ENCODE measurements at places on chromosomes 3 and 15.

GRCh38 chr3:17639257-17639656 lies 103.2 kb downstream of the TBC1D5 start:
- no peak for DNase-seq

DNA sequence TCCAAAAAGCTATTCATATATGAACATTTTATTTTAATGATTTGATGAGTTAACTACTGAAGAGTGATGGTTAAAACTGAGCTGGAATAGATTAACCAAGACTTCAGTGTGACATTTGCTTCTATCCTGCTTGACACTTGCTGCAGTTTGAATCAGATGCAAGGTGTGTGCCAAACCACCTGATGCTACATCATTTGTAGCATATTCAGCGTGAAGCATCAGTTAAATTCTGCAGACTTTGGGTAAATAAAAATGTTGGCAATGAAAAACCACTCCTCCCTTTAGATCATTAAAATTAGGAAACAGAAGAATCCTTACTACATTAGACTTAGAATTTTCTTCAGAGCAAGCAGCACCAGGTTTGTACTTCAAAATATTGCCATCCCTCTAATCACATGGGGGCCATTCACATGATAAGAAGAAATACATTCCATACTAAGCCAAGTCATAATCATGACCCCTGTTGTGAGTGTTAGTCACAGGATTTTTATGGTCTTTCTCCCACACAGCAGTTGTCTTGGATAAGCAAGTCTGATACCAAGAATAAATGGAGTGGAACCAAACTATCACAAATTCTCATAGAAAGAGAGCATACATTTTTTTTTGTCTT lies 160.7 kb upstream of the TNIK start:
- no peak for DNase-seq

DNA sequence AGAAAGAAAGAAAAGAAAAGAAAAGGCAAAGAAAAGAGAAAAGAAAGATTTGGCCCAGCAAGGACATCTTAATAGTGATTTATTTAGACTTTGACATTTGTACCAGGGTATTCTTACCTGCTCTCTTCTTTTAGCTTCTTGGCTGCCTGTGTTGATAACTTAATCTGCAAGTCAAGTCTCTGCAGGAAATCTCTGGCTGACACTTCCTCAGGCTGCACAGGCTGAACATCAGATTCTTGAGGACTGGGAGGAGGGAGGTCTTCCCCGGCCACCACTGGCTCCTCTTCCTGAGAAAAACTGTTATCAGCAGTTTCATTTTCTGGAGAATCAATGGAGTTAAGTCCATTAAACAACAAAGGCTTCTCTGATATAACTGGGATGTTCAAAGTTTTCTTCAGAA lies 12.8 kb downstream of the LYSMD2 start:
- no peak for DNase-seq

- DNase-seq, result no peak
Observed at GRCh38 chr3:53833700-53834099, 12.5 kb downstream of the CHDH start.

- no peak for DNase-seq
Observed at GRCh38 chr3:151393146-151393830, 8.7 kb upstream of the P2RY12 start.

DNA sequence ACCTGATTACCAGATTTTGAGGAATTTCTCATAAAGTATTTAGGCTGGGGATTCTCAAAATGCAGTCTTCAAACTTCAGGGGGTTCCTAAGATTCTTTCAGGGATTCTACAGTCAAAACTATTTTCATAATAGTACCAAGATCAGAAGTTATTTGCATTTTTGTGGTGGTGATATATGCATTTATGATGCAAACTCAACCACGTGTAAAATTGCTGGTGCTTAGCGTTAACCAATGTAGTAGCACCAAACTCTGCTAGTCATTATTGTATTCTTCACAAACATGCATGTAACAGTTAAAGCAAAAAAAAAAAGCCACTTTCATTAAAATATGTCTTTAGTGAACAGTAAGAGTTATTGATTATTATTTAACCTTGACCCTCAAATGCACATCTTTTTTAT lies 274.9 kb upstream of the DNAJC19 start:
- DNase-seq, result no peak

- no peak for DNase-seq
Observed at GRCh38 chr15:95511671-95512070, 818.8 kb upstream of the NR2F2 start.

- no peak for DNase-seq
Observed at GRCh38 chr15:29089731-29090616, 179.6 kb downstream of the NSMCE3 start.

GRCh38 chr15:21260966-21261395 lies 179.3 kb downstream of the POTEB3 start:
- no peak for DNase-seq

GRCh38 chr3:174413062-174413912 lies 445.8 kb upstream of the NAALADL2 start:
- DNase-seq, result no peak

DNA sequence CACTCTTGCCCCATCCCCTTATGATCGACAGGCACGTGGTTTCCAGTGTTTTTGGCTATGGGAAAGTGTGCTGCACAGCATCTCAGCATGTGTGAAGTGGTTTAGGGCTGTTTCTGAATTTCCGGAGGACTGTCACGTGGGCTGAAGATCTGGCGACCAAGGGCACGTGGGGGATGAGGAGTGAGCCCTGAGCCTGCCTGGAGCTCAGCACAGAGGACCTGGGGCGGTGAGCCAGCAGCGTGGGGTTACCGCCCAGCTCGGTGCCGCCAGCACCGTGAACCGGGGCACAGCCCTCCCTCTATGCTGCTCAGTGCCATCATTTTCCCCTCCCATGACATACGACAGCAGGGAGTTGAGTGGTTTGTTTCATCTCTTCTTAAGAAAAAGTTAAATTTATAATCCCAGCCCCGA lies 150.2 kb downstream of the DNAJB8 start:
- DNase-seq, result no peak

- DNase-seq, result no peak
Observed at GRCh38 chr3:66797889-66798560, 200.1 kb upstream of the KBTBD8 start.

GRCh38 chr15:25687276-25687675 lies 175.9 kb downstream of the ATP10A start:
- DNase-seq, result no peak

DNA sequence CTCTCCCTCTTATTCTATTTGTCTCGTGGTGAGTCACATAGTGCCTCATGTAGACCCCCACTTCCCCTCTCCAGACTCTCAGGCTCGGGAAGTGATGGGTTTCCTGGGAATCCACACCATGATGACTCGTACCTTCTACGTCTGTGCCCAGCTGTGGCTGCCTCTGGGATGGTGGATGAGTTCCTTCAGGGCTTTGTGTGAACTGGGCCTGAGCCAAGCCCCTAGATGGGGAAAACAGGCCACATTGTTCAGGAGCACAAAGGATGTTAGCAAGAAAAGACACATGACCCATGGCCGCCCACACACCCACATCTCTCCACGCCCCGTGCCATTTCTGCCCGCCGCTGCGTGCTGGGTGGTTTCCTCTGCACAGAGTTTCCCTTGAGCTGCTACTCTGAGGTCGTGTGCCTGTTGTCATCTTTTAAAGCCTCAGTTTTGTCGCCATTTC lies 10.5 kb downstream of the ISG20 start:
- no peak for DNase-seq

DNA sequence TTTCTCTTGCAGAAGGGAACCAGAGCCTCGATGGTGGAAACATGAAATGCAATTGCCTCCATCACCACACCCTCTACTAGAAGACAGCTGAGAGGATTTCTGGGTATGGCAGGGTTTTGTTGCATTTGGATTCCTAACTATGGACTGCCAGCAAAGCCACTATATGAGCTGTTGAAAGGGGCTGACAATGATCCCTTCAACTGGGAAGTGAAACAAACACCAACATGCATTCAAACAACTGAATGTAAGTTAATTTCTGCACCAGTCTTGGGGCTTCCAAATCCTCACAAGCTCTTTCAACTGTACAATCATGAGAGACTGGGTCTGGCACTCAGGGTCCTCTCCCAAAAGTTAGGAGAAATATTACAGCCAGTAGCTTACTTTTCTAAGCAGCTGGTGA lies 116.7 kb upstream of the PLCL2 start:
- DNase-seq, result no peak

- DNase-seq, result no peak
Observed at GRCh38 chr3:54355800-54356199, 233.4 kb downstream of the CACNA2D3 start.

- DNase-seq, result no peak
Observed at GRCh38 chr15:88447741-88448140, 19.4 kb downstream of the MRPL46 start.

DNA sequence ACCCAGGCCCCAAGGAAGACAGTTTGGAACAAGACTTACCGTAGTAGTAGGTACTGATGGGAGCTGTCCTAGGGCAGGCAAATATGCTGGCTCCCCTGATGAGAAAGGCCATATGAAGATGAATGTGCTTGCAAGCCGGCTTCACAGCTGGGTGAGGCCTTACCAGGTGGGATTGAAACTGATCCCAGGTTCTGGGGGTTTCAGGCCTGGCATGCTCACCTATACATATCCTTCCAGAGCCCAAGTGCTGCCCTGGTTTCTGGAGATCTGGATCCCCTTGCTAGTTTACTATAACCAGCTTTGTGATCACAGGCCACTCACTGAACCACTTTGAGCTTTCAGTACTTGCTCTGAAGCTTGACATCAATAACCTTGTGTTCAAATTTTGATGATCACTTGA lies 274.3 kb downstream of the EPHB1 start:
- DNase-seq, result no peak

DNA sequence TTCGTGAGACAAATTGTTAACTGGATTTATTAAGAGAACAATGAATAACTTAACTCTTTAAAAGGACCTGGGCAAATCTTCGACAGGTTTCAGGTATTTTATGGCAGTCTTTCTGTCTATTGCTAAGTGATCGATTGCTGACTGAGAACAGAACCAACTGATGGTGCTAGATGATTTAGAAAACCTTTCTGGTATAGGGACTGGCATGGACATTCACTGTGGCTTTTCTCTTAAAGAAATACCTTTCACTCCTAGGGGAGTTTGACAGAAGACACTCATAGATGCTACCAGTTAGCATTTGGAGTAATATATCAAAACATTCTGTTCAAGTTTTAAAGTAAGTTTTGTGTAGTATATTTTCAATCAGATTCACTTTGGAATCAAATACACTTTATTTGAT lies 654 bp downstream of the PPARG start:
- DNase-seq, result no peak

- DNase-seq, result no peak
Observed at GRCh38 chr15:60519218-60519617, 40.3 kb upstream of the ICE2 start.

- no peak for DNase-seq
Observed at GRCh38 chr15:98650417-98651035, 2.2 kb downstream of the IGF1R start.

DNA sequence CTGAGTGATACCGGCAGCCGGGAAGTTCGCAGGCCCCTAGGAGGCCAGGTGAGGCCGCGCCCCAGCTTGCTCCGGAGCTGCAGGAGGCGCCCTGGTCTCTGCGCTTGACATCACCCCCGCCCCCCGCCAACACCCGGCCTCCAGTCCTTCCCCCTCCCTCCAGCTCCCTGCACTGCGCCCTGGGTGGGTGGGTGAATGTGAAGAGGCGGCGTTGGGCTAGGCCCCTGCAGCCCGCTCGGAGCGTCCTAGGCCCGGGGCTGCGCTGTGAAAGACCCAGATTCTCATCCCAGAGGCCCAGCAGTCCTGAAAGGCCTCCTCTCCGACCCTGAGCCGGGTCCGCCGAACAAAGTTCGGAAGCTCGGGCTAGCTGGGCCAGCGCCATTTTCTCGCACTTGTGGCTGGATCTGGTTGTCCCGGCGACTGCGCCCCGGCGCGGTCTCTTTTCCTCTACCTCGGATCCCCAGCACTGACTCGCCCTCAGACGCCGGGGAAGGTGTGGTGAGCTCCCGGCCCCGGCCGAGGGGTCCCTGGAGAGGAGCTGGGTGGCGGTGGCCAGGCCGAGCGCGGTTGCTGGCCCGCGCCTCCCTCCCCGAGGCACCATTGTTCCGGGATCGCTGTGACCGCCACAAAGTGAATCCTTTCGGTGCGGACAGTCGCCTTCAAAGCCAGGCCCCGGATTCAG lies 12.9 kb downstream of the ZIC4 start:
- no peak for DNase-seq

GRCh38 chr3:184912163-184912562 lies 100.2 kb downstream of the VPS8 start:
- DNase-seq, result no peak

- no peak for DNase-seq
Observed at GRCh38 chr15:72562878-72563277, 88.7 kb downstream of the ARIH1 start.

GRCh38 chr15:66919421-66919820 lies 146.0 kb upstream of the SMAD3 start:
- DNase-seq, result no peak

DNA sequence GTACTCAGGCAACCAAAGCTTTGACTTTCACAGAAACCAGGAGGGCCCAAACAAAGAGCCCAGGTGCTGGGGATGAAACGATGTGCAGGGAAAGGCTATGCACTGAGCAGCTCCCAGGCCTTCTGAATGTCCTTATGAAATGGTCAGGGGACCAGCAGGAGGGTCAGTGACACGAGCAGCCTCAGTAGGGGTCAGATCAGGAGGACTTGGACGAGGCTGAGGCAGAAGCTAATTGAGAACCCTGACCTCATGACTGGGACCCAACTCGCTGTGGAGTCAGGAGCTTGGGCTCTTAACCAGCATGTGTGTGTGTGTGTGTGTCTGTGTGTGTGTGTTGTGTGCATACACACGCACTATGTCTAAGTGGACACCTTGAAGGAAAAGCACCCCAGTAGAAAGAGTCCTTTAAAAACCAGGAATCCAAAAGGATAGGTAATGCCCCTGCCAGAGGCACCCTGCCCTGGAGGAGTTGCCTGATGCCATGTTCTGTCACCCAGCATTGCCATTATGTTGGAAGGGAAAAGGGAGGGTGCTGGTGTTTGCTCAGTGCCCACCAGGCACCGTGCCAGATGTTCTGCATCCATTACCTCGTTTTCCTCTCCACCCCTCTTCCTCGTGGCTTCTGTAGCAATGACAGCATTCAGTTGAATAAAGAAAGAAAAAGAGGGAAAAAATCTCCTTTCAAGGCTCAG lies 50.9 kb downstream of the CORO2B start:
- DNase-seq, result no peak

DNA sequence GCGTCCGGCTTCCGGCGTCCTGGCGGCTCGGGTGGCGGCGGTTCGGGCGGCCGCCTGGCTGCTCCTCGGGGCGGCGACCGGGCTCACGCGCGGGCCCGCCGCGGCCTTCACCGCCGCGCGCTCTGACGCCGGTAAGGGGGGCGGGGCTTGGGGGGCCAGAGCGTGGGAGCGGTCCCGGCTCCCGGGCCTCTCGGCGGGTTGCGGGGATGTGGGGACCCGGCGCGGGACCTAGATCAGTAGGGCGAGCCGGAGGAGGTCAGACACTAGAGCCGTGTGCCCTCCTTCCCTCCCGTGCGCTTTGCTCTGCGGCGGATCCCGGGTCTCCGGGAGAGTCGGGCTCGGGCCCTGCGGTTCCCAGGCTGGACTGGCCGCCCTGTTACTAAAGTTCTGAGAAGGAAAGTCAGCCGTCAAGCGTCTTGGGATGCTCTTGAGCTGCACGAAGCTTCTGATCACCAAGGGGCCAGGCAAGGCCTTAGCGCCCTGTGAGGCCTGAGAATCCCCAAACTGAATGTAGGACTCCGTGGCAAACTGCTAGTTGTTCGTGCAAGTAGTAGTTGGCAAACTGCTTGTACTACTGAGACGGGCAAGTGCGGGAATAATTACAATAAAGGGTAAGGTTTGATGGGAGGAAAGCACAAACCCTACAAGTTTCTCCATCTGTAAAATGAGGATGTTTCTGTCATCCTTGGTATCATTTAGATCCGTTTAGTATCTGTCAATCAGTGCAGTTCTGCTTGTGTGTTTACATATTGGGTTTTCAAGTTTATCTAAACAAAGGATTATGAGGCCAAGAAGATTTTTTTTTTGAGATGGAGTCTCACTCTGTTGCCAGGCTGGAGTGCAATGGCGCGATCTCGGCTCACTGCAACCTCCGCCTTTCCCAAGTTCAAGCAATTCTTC lies 587 bp downstream of the PIGX start:
- no peak for DNase-seq

Measured in OCI-LY7 (cell line).